ENCODE measurements at places on chromosomes 2 and 18.

GRCh38 chr18:2316082-2316750 lies 255.1 kb downstream of the METTL4 start:
- no peak for DNase-seq

DNA sequence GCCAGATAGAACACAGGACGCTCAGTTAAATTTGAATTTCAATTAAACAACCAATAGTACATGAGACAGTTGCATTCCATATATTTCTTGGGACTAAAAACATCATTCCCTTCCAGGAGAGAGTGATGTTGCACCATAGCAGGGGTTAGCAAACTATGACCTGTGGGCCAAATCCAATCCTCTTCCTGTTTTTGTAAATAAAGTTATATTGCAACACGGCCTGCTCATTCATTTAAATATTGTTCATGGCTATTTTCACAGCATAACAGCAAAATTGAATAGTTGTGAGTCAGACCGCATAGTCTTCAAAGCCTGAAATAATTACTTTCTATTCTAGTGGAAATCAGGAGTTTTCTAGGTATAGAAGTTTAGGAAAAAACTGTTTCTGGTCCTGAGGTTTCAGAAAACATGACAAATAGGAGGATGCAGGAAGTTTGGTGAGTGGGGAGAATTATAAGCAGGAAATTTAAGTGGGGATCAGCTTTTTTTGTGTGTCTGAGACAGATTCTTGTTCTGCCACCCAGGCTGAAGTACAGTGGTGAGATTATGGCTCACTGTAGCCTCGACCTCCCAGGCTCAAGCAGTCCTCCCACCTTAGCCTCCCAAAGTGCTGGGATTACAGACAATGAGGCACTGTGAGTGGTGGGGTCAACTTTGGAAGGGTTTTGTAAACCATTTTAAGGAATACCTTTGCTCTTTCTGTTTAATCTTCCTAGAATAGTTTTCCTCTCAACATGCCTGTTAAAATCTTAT lies 131.5 kb downstream of the SOCS6 start:
- DNase-seq = no peak

GRCh38 chr18:37935086-37935485 lies 369.5 kb upstream of the CELF4 start:
- DNase-seq = peak; percentile 11

- DNase-seq = no peak
These were observed 29.5 kb upstream of the RBMS1 start for GRCh38 chr2:160522951-160523710.

GRCh38 chr18:71849407-71849806 lies 694.7 kb downstream of the CBLN2 start:
- no peak for DNase-seq

- DNase-seq = no peak
These were observed 3.0 kb downstream of the WDR75 start for GRCh38 chr2:189444322-189444721.

DNA sequence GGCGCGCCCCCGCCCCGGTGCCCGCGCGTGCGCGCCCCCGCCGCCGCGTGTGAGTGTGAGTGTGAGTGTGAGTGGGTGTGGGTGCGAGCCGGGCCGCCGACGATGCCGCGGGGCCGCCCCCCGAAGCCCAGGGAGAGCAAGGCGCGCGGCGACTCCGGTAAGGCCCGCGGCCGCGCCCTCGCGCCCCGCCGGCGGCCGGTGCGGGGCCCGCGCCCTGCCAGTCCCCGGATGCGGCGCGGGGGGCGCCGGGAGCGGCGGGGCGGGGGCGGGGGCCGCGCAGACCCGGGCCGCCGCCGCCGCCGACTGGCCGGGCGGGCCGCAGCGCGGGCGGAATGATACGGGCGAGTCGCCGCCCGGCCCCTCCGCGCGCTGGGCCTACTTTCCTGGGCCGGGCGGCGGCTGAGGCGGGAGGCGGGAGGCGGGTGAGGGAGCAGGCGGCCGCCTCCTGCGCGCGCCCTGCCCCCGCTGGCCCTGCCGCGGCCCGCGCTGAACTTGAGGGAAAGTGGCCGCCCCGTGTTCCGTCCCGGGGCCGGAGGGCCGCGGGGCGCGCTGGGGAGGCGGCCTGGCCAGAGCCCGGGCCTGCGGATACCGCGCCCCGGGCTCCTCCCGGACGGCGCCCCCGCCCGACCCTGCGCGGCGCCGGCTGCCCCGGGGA lies at the start of gene ZNF236:
ZNF236 (plus strand) TSS at position 52 of the 655 bp plus-strand sequence; CDS start at position 103, 51 bp downstream.
- peak; percentile 60 for DNase-seq

DNA sequence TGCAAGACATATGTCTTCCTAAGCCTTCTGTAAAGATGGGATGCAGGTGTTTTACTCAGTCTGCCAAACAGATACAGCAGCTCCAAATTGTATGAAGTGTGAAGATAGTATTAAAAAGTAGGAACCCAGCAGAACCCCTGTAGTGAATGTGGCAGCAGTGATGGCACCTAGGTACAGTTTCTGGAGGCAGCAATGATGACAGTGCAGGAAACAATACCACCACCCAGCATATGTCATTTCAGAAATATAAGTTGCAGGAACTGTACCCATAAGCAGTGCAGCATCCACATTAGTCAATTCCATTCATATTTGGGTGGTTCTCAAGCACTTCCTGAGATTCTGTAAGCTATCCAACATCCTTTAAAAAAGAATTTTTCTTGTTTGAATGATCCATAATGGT lies 46.7 kb upstream of the ATP5MC3 start:
- no peak for DNase-seq

- no peak for DNase-seq
These were observed 100.8 kb upstream of the CNGA3 start for GRCh38 chr2:98245491-98245890.

- DNase-seq = no peak
These were observed 107.1 kb downstream of the CSRNP3 start for GRCh38 chr2:165576409-165577154.

GRCh38 chr2:202361108-202361507 lies 15.0 kb upstream of the BMPR2 start:
- DNase-seq = no peak

GRCh38 chr2:81598453-81598852 lies 1293.9 kb upstream of the LRRTM1 start:
- no peak for DNase-seq

- DNase-seq = no peak
These were observed 193.2 kb downstream of the ICOS start for GRCh38 chr2:204129591-204130294.

- no peak for DNase-seq
These were observed 1337.6 kb upstream of the SLC39A10 start for GRCh38 chr2:194319222-194319992.

DNA sequence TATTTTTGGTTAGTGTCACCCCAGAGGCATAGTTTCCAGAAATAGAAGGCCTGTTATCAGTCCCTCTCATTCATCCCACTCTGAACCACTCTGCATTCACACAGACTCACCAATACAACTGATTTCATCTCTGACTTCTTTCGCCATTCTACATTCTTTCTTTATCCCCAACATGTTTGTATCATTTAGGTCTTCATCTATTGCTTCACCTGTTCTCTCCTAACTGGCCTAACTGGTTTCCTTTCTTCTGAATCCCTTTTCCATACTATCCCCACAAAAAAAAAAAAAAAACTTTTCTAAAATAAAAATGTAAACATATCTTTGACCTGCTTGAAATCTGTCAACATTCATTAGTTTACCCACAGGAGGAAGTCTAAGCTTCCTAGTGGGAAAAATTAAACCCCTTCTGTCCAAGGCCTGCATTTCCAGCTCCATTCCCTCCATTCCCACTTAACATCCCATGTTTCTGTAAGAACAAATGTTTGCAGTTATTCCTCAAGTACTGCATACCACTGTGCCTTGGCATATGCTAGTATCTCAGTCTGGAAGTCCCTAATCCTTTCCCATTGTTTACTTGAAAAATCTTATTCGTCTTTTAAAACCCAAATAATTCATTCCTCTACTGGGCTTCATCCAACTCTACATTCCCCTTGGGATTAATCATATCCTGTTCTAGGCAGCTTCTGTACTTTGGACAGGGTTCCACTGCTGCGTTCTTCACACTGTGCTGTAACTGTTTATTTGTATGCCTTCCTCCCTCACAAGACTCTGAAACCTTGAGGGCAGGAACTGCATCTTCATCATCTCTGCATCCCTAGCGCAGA lies 68.5 kb downstream of the FIGN start:
- DNase-seq = no peak

GRCh38 chr2:43540021-43540779 lies 55.6 kb downstream of the THADA start:
- no peak for DNase-seq

- no peak for DNase-seq
These were observed 71.3 kb downstream of the PDK1 start for GRCh38 chr2:172627181-172627580.

GRCh38 chr2:198452327-198452726 lies 647.9 kb downstream of the PLCL1 start:
- no peak for DNase-seq

DNA sequence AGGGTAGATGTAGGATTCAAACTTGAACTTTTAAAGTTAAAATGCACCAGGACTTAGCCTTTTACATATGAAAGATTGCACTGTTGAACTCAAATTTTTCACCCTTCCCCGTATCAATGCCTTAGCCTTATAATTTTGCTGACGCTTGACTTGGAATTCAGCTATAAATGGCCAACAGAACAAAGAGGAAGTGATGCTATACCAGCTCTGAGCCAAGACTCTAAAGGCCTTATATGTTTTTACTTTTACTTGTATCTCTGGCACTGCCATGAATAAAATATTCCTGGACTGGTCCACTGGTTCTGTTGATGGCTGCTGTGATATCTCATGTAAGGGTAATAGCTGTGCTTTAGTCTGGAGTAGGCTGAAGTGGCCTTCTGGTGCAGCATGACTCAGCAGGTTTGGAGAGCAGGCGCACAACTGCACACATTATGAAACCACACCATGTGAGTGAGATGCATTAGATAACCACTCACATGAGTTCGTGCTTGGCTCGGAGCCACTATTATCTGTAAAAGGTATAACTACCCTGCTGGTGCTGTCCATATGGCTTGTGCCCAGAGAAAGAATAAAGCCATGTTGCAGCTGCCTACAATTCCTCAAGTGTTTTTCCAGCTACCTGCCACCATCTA lies 8.4 kb upstream of the IER3IP1 start:
- no peak for DNase-seq

- DNase-seq = no peak
These were observed 168.0 kb downstream of the CERS6 start for GRCh38 chr2:168624028-168624427.

GRCh38 chr18:2794159-2794558 lies 52.6 kb upstream of the EMILIN2 start:
- no peak for DNase-seq

DNA sequence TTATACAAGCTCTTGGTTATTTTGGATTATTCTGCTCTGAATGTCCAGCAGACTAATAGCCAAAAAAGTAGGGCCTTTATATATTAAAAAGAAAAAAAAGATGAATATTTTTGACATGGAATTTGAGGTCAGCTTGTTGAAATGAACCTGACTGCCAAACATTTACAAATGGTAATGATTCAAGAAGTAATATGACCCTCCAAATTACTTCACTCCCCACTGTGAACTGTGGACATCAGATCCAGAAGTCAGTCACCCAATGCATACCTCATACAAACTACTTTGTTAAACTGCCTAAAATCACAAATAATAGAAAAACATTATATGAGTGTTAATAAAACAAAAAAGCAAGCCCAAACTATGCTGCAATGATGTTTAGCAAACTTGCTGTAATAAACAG lies 10.0 kb downstream of the EPG5 start:
- no peak for DNase-seq

DNA sequence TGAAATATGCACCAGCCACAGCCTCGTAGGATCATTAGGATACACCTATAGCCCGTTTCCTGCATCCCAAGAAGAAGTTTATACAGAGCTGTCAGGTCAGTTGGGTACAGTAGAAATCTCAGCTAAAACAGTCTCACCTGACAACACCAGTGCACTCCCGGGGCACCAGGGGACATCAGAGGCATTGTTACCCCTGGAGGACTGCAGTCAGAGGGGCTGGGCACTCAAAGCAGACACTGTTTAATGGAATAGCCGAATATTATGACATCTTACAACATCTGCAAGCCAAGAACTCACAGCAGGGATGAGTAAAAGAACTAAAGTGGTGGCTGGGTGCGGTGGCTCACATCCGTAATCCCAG lies 93.0 kb upstream of the ID2 start:
- no peak for DNase-seq

- DNase-seq = no peak
These were observed 62.5 kb upstream of the B3GNT7 start for GRCh38 chr2:231332872-231333500.

DNA sequence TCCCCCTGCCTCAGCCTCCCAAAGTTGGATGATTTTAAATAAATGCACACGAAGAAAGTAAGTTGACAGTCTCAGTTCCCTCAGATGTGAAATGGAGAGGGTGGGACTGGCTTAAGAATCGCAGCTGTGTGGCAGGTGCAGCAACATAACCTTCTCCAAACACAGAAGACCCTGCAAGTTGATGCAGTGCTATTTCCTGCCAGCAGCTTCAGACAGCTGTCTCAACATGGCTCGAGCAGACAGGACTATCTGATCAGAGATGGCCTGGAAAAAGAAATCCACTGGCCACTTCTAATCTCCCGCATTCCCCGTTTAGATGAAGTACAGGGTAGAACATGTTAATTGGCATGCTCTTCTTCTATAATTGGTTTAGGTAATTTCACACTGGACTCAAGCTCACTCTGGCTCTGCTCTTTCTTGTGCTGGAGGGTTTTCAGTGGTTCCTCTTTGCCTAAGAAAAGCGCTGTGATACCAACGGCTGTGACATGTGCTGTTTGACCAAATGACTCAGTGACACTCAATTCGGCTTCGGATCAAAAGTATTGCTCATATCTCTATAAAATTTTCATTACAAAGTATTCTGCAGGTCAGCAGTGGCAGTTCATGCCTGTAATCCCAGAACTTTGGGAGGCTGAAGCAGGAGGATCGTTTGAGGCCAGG lies 40.2 kb downstream of the MYOM1 start:
- no peak for DNase-seq

DNA sequence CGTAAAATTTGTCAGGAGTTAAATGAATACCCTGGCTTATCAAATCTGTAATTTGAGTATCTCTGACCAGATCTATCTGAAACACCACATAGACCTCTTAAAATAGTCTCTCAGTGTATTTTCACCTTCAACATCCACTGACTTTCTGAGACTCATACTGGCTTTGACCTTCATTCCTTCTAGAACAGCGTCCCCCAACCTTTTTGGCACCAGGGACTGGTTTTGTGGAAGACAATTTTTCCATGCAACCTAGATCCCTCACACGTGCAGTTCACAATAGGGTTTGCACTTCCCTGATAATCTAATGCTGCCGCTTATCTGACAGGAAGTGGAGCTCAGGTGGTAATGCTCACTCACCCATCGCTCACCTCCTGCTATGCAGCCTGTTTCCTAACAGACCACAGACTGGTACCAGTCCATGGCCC lies 3.2 kb downstream of the NBAS start:
- no peak for DNase-seq
